Tongue (tissue), 3 donors: ENCODE measurements at places on chromosomes 12 and 14.

DNA sequence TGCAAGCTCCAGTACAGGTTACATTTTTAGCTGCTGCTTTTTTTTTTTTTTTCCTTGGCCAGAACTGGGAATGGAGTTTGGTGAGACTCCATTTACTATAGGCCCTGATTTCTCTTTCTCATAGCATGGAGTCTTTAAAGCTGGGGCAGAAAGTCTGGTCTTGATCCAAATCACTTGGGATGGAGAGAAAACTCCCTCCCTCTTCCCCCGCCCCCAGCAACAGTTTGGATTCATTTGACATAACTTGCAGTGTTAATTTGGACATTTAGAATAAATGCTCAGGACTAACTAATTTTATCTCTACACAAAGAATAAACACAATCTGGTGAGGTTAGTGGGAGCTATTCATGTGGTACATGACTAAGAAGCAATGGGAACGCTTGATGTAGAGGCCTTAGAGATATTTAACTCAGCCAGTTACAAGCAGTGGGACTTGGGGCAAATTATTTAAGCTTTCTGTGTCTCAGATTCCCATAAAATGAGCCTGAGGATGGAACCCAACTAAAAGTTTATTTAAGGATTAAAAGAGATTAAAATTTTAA is 107.3 kb upstream of the ARHGAP5 start:
- no peak for DNase-seq

DNA sequence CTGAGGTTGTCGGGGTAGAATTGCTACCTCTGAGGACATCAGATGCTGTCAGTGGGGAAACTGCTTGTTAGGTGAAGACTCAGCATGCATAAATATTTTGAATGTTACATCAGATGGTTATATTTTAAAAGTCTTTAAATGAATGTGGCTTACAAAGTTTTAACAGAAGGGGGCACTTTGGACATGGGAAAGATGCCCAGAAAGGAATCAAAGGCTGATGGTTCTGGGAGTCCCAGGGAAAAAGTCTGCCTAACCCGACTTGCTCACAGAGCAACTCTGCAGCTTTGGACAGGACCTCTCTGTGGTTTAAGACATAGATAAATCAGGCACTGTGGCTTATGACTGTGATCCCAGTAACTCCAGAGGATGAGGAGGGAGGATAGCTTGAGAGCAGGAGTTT is 474.9 kb downstream of the ATP23 start:
- peak; percentile 32 for DNase-seq

DNA sequence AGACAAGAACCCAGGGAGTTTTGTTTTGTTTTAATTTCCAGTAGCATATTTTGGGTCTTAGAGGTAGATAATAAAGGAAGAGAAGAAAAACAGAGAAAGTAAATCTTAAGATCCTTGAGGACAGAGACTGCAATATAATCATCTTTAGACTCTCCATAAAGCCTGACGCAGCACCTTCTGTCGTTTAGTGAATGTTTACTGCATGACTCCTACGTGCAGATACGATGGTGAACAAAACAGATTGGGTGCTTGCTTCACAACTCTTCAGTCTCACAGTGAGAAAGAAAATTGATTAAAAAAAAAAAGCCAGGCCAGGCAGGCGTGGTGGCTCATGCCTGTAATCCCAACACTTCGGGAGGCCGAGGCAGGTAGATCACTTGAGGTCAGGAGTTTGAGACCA is 86.9 kb downstream of the STON2 start:
- DNase-seq, result no peak

DNA sequence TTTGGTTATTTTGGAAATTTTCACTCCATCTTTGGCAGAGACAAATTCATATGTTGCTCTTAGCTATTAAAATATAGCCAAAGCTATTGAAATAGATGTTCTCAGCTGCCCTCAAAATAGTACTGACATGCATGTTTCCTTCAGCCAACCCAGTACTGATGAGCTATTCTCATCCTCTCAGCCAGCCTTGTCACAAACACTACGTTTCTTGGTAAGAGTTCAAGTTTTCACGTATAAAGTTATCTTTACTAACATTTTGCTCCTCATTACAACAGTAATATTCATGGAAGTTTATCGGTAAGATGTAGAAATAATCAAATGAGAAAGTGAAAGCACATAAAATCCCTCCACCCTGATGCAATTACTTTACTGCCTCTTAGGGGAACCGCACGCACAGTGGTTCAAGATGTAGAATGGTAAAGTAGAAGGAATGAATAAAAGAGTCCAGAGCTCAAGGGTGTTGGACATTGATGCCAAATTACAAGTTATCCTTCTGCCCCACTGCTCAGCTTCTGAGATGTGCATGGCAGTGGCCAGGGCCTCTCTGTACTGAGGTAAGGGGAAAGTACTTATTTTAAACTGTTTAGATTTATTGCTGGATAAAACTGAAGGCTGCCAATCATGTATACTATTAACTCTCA is 20.7 kb downstream of the GCH1 start:
- no peak for DNase-seq

DNA sequence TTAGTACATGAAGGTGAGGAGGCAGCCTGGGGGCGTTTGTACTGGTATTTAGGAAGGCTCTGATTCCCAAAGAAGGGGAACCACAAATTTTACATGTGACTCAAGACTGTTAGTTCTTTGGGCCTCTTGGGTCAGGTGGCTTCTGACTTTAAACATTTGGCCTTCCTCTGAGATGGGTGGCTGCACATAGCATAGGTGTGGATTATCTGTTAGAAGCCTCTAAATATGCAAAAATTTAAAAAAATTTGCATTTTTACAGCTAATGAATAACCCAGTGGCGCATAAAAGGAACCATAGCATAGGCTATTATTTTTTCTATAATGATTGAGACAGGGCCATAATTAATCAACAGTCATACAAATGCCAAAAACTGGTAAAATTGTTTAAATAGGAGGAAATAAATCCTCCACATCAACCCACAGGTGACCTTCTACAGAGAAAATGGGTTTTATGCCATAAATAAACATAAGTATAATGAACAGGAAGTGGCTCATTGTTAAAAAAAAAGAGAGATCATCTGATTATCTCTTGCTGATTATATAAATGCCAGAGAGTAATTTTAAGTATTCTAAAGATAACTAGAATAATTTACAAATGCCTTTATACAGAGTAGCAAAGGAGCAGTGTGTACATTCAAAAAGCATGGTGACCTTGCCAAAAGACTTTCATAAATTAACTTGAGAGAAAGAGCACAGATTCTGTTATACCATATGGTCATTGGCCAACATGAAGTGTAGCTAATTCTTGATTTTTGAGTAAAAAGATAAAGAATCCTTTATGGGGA is 284.2 kb upstream of the ATP2B1 start:
- DNase-seq, result no peak

GRCh38 chr12:56590237-56590830 is 39.8 kb downstream of the BAZ2A start:
- DNase-seq, result no peak

DNA sequence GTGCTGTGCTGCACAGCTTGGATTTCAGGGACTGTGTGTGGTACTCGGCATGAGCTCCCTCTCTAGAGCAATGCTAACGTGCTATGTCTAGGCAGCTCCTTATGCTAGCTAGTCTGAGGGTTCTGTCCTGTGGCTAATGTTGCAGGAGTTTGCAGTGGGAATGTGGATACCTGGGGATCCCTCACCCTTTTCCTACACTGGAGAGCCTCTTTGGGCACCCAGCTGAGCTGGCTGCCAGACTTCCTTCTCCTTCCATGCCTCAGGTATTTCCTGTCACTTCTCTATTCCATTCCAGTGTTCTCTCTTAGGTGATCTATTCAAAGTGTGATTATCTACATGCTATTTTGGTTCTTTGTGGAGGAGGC is 64.9 kb downstream of the FBXO33 start:
- DNase-seq, result no peak

- DNase-seq, result no peak
These were observed 139.2 kb downstream of the PDZRN4 start for GRCh38 chr12:41327096-41327895.

GRCh38 chr12:122486805-122487426 is 13.8 kb downstream of the ZCCHC8 start:
- no peak for DNase-seq

GRCh38 chr14:89641495-89642175 is 224.6 kb upstream of the FOXN3 start:
- no peak for DNase-seq

GRCh38 chr14:93645200-93645599 is 143.1 kb downstream of the PRIMA1 start:
- DNase-seq, result peak; percentile 50

DNA sequence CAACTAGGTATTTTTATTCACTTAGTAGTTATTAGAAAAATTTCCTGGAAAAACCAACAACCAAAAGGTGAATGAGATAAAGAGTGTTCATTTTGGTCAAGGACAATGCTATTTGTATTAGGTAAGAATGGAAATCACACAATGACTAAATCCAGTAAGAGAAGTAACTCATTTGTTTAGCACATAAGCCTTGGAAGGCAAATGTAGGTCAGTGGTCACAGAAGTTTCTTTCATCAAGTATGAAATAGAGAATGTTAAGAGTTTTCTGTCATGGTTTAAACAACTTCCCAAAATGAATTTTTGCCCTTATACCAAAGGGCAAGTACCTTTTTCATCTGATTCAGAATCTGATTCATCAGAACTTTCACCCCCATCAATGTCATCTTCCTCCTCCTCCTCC is 101.7 kb downstream of the KIF21A start:
- no peak for DNase-seq
